NCI-H187 treated with DMSO at 0.1 percent for 48 hours (cell line): ENCODE measurements at places on chromosomes 11 and 22.

DNA sequence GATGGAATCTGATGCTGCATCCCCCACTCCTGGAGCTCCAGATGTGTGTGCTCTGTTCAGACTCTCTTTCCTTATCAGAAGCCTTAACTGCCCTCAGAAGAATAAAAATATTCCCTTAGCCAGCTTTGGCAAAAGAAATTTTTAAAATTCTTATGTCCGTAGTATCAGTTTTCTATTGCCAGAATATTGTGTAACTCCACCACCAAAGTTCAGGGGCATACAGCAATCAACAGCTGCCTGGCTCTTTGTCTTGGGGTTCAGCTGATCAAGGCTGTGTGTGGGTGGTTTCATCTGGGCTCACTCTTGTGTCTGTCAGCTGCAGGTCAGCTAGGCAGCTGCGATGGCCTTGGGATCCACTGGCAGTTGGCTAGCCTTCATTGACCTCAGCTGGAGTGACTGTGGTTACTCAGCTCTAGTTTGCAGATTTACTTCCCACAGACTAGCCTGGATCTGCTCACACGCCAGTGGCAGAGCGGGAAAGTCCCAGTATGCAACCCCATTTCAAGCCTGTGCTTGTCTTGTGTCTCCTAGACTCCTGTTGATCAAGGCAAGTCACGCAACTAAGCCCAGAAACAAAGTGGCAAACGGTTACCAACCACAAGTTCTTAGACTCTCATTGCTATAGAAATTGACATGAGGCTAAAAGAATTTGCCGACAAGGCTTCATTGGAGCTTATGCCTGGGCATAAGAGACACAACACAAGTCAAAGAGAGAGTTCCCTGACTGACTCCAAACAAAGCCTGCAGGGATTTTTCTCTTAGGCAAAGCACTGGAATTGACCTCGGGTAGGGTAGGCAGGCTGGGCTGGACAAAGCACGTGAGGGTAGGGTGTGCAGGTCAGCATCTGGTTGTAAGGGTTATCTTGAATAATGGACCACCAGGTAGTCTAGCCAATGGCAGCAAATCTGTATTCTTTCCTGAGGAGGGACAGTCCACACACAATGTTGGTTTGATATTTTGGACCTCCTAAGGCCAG lies 7.5 kb downstream of the TMEM138 start:
- no peak for DNase-seq

GRCh38 chr11:86692317-86692716 lies 19.9 kb upstream of the ME3 start:
- no peak for DNase-seq

DNA sequence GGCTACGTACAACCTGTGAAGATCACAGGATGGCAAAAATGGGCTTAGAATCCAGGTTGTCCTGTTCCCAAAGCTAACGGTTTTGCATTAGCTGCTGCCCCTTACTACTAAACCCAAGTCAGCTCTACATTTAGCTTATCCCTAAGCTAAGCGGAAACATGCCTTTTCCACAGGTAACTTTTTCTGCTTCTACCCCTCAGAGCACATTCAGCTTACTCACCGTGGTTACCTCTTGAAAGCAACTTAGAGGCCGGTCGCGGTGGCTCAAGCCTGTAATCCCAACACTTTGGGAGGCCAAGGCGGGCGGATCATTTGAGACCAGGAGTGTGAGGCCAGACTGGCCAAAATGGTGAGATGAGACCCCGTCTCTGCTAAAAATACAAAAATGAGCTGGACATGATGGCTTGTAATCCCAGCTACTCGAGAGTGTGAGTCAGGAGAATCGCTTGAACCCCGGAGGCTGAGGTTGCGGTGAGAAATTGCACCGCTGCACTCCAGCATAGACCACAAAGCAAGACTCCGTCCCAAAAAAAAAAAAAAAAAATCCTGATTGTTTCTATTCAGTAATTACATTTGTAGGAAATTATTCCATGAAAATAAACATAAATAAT lies 790 bp upstream of the TMEM41B start:
- no peak for DNase-seq

DNA sequence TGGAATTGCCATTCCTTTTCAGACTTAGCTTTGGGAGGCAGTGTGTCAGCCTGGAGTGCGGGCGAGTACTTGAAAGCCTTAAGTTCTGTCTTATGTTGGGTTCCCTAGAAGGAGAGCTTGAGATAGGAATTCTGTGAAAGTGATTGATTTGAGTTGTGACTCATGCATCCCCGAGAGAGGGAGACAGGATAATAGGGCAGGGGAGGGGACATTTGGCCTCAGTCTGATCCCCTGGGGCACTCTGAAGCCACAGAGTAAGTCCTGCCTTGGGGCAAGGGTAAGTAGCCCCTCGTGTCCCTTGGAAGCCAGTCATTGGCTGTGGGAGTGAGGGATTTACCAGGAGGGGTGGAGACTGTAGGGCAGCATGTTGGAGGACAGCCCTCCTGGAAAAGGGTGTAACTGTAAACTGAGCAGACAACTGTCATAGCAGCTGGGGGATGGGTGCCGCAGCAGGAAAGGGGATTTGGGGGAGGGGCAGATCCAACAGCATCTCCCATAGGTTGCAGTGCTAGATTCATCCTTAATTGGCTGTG lies 44.0 kb downstream of the KIAA1671 start:
- DNase-seq, result no peak

DNA sequence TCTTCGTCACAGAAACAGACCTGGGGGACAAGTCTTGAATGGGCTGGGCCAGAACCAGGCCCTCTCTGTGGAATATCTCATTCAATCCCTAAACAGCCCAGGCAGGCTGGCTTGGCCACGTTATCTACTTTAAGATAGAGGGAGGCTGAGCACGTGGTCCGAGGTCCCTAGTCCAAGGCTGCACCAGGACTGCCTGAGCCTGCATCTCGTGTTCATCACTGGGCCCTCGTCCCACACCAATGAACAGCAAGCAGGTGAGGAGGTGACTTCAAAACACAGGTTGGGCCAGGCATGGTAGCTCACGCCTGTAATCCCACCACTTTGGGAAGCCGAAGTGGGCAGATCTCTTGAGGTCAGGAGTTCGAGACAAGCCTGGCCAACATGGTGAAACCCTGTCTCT lies 20.3 kb upstream of the FGF3 start:
- no peak for DNase-seq
